CD4-positive, alpha-beta T cell treated with Interleukin-1 beta for 1 hour (primary cell): ENCODE measurements at places on chromosomes 5 and 9.

GRCh38 chr5:170749911-170750431 lies 33.6 kb upstream of the GABRP start:
- DNase-seq, result no peak

DNA sequence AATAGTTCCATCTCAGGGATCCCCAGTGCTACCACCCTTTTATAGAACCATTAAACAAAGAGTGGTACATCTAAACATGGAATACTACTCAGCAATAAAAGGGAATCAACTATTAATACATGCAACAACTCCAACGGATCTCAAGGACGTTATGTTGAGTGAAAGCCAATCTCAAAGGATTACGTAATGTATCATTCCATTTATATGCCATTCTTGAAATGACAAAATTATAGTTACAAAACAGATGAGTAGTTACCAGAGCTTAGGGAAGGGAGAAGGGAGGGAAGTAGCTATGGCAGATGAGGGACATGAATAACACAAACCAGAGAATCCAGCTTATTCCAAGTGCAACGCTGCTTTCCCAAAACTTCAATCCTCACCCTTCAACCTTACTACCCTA lies 69.5 kb downstream of the ACTL7B start:
- DNase-seq, result no peak

DNA sequence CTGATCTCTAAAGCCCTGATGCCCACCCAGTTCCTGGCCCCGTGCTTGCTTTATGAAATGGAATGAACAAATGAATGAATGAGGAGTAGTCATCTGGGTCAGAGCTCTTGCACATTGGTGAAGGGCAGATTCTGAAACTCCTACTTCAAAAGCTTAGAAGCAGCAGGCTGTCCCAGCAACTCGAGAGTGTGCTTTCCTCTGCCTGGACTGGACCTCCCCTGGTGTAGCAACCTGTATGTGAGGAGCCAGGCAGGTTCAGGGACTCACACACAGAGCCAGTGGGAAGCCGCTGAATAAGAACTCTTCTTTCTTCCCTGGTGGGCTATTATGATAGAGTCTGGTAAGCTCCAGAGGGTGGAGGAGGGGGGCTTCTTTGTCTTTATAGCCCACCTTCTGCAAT lies 396.4 kb downstream of the CDK5RAP2 start:
- no peak for DNase-seq

DNA sequence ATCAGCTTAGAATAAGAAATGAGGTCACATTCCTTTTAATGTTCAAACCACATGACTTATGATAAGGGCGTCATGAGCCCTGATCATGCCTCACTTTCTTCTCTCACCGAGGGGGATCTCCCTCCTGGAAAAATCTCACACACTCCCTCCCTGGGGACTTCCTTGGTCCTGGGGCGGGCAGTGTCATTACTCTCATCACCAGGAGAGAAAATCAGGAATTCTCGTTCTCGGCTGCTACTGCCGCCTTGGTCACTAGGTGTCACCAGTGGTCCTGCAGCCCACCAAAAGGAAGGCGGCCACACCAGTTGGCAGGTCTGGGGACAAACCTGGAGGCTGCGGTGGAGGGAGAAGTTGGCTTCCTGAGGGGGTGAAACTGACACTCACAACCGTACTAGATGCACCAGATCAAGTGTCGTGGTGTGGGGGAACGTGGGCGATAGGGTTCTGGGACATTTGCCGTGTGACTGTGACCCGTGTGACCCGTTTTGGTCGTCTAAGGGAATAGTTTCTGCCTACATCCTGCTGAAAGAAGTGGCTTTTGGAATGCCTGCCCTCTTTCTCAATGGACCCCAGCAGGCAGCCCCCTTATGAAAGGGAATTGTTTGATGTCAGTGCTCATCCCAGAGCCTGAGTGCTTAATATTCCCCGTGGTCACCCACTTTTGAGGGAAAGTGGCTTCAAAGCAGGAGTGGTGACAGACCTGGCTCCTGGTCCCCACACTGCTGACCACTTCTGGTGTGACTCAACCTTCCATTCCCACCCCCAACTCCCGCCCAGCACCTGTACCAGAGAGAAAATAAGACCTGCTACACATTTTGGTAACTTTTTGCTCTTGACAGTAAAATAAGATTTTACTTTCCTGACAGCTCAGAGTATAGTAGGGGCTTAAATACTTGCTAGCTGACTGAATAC lies 63.2 kb downstream of the ACER2 start:
- peak; percentile 37 for DNase-seq

DNA sequence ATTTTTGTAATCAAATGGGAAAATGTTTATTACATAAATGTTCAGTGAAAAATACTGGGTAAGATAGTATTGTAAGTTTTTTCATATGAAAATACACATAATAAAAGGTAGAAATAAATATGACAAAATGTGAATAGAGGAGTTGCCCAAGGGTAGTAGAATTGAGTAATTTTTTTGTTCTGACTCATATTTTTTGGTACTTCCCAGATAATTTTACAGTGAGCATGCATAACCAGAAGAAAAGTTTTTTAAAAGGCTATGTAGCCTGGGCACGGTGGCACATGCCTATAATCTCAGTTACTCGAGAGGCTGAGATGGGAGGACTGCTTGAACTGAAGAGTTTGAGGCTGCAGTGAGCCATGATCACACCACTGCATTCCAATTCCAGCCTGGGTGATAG lies 116.9 kb downstream of the PIP5K1B start:
- no peak for DNase-seq

GRCh38 chr9:37911271-37911681 lies 7.3 kb upstream of the SLC25A51 start:
- peak; percentile 16 for DNase-seq

DNA sequence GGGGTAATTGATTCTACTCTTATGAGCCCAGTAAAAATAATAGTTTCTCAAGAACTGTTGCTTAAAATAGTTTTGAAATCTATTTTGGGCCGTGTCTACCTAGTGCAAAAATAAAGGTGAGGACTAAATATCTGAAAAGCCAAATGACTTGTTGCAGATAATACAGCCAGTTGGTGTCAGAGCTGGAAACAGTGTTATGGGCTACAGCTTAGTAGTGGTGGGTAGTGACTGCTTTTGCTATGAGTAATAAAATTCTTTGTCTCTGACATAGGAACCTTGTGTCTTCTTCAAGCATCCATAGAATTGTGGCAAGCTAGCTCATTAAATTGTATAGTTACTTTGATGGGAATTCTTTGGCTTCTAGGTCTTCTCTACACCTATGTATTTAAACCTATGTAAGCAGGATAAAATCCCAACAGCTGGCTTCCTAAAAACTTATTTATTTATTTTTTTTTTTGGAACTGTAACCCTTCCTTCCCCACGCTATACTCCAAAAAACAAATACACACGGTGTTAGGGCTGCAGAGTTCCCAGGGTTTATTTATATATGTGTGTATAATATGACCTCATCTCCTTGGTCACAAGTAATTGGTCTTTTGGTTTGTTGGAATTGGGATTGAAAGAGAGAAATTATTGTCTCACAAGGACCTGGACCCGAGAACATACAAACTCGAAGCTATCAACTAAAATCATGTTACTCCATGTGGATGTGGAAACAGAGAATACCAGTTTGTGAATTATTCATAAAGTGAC lies 138.0 kb downstream of the NUDT12 start:
- DNase-seq, result no peak

DNA sequence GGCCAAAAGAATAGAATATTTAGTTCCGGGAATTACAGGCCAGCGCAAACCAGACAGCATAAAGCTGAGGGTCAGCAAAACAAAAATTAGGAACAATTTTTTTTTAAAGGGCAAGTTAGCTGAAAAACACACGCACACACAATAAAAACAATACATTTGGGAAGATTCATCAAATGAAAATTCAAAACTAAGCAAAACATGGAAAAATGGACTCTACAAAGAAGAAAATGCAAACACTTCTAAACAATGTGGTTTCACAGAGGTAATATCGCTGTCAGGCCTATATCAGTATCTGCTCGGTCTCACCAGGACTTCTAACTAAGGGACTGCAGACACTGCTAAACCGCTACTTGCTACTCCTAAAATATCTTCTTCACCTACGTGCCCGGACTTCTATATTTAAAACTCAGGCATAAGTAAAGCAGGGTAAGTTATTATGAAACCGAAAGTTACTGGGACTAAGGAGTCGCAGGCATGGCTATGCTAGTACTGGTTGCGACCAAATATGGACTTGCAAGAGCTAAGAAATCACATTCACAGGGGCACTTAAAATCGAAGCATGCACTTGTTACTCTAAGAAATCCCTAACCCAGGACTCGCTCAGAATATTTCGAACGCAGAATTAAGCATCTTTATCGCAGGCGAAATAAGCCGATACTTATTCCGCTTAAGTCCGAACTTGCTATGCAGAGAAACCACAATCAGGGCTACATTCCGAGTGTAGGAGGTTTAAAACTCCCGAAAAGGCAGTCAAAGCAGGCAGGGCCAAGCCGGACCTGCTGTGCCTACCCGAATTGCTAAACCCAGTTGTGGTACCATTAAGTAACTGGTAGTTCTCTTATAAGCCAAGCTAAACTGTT lies 2.3 kb downstream of the ANXA2R start:
- DNase-seq, result peak; percentile 56

DNA sequence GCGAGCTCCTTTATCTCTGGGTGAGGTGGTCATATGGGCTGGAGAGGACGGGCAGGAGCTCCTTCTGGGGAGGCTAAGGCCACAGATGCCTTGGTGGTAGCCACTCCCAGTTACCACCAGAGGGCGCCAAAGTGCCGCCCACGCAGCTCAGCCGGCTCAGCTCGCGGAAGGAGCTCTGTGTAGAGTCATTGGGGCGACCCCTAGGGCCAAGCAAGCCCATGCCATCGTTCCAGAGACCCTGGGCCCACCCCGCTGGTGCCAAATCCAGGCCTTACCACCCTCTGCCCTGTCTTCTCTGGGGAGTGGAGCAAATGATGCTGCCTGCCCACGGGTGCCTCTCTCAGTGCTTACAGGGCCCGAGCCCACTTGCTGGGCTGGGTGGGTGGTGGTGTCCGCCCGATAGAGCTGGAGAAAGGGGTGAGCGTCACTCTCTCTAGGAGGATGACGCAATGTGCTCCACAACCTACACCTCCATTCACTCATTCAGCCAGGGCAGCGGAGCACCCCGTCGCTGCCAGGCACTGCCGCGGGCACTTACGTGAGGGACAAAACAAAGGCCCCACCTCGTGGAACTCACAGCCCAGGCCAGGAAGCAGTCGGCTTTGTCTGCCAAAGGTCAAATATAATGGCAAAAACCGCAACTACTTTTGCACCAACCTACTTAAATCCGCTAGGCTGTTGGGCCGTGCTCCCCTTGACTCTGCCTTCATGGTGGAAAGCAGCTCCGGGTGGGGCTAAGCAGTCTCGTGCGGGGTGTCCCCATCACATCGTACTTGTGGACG lies 13.8 kb downstream of the TSPAN17 start:
- peak; percentile 80 for DNase-seq

DNA sequence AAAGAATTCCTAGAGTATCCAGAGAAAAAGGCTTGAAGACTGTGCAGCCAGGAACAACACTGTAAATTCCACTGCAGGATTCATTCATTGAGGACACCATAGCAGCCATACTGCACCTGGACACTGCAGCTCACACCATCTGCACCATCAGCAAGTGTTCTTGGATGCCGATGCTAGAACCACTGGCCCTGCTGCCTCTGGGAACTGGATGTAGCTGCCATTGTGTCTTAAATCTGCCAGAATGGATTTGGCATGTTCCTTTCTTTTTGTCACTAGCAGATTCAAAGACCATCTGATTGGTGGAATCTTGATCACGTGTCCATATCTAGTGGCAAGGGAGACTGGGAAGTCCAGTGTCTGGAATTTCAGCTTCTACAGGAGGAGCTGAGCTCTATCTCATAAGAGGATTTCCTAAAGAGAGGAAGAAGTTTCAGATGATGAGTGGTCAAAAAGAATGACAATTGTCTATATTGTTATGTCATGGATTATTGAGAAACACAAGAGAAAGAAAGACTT lies 278.3 kb upstream of the ANKRD55 start:
- DNase-seq, result no peak

DNA sequence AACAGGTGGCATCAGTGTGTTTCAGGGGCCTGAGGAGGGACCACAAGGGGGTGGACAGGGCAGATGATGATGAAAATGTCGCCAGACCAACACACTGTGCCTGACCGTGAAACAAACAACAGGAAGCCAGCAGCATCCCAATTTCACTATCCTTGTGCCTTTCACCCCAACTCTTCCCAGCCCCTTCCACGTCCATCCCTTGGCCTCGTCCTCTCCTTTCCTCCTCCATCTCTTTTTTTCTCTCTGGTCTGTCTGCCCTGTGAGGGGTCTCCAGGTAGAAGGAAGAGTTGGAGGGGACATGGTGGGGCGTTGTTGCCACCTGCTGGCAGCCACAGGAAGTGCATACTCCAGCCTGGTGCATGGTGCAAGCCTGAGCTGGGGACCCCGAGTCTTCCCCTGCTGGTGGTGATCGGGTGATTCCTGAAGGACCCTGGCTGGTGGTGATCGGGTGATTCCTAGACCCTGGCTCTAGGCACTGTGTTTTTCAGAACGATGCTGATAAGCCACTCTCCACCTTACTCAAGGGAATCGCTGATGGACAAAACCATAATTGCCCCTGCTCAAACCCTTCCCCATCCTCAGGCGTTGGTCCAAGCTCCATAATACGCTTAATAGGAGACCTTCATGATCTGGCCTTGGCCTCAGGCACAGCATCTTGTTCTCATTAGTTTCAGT lies 21.7 kb upstream of the NSD1 start:
- DNase-seq, result peak; percentile 62

DNA sequence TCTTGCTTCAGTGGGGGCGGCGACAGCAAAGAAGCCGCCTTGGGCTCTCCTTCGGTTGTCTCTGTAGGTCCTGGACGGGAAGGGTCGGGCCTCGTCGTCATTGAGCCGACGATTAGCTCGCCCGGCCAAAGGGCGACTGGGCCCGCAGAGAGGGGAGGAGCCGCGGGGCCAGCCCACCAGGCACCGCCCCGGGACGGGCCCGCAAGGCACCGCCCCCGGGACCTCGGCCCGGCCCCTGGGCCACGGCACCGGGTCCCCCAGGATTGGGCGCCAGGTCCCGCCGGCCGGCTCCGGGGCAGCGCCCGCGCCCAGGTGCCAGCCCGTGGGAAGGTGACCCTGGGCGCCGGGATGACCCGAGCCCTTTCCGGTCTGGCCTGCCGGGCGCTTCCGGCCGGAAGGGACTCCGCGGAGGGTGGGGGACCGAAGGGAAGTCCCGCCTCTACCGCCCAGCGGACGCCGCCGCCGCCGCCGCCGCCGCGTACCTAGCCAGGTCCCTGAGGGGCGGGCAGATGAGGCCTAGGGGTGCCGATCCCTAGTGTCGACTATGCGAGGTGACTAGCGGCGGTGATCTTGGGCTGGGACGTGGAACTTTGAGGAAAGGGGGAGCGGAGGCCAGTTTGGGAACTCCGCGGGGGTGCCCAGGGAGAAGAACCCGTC lies at the start of the genes GBA2 and RGP1:
TSS of gene GBA2 (minus strand) at position 371 of the 657 bp plus-strand sequence. CDS start 524 bp downstream, outside the sequence.
TSS of gene RGP1 (plus strand) at position 430 of the 657 bp plus-strand sequence. CDS start 469 bp downstream, outside the sequence.
- peak; percentile 71 for DNase-seq

GRCh38 chr9:133280392-133280791 lies 5.4 kb upstream of the ABO start:
- no peak for DNase-seq

DNA sequence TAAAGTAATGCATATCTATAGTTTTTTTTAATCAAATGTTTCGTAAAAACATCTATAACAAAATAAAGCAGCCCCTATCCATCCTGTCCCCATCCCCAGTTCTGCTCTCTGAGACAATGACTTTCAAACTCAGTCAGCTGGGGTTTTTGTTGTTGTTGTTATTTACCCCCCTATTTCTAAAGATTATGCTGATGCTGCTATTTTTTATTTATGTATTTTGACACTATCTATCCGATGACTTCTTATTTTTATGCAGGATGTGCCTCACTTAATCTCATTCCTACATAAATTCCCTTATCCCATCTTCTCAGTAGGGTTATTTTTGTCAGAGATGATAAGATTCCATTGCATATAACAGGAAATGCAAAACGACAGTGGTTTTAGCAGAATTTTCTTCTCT lies 45.3 kb upstream of the ENTREP1 start:
- DNase-seq, result no peak
